ENCODE measurements at places on chromosomes 6 and 20. TPM values are rescaled to one million over a fixed set of nuclear protein-coding genes. Genes with fewer than 3 reads are reported as not detected.

DNA sequence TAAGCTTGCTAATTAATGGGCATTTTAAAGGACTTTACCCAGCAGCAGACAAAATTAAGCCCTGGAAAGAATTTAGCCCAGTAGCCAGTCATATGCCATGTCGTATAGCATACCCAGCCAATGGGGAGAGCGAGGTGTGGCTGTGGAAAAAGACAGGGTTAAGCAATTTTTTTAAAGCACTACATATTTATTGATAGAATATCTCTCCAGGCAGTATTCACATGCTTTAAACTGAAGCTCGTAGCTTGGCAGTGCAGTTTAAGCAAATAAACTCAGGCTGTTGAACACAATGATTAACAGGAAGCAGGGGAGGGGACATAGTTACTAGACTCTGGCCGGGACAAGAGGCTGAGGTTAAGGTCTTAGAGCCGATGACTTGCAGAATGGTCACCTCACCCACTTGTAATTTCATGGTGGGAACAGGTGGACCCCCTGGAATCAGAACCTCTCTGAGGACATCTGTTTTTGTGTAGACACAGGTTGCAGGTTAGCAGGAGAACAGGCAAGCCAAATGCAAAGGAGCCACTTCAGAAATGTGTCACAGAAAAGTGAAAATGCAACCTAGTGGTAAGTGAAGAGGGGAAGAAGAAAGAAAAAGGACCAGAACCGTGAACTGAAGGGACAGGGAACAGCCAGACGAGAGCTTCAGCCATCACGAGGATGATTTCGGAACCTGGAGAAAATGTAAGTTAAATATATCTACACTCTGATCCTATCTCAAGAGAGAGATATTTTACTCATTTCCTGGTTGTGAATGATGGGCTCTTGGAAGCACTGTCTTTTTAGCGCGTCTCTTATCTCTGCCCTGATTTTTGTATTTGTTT, 7.2 kb downstream of the GCNT2 start:
- peak; percentile 36 for DNase-seq

DNA sequence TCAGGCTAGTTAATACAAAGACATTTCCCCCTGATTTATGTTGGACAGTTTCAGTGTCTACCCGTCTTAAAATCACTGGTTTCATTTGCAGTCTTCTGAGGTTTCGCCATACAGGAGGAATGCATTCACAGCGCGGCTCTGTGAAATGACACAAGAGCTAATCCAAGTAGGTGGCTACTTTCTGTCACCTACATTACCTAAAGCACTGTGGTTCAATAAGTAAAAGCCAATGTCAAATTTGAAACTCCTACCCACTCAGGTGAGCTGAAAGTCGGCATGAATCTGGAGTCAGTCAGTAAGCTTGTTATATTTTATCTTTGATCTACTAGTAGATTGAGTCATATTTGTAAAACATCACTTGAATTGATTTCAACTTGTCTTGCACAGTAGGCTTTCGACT, 370.8 kb downstream of the LAMA2 start:
- DNase-seq: no peak

GRCh38 chr20:48359692-48360341, 468.0 kb downstream of the PREX1 start:
- no peak for DNase-seq

TRIM10 gene
- polyA plus RNA-seq: not detected
